ENCODE measurements at places on chromosomes 2 and 18. TPM values are rescaled to one million over a fixed set of nuclear protein-coding genes. Genes with fewer than 3 reads are reported as not detected.

DNA sequence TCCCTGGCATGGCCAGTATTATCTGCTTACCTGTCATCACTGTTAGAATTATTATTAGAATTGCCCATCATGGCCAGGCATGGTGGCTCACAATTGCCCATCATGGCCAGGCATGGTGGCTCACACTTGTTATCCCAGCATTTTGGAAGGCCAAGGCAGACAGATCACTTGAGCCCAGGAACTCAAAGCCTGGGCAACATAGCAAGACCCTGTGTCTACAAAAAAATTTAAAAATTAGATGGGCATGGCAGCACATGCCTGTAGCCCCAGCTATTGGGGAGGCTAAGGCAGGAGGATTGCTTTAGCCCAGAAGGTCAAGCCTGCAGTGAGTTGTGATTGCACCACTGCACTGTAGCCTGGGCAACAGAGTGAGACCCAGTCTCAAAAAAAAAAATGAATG lies 27.4 kb upstream of the ID2 start:
- DNase-seq: no peak

GRCh38 chr18:22168360-22168921 lies 948 bp upstream of the GATA6 start:
- DNase-seq: peak; percentile 40

DNA sequence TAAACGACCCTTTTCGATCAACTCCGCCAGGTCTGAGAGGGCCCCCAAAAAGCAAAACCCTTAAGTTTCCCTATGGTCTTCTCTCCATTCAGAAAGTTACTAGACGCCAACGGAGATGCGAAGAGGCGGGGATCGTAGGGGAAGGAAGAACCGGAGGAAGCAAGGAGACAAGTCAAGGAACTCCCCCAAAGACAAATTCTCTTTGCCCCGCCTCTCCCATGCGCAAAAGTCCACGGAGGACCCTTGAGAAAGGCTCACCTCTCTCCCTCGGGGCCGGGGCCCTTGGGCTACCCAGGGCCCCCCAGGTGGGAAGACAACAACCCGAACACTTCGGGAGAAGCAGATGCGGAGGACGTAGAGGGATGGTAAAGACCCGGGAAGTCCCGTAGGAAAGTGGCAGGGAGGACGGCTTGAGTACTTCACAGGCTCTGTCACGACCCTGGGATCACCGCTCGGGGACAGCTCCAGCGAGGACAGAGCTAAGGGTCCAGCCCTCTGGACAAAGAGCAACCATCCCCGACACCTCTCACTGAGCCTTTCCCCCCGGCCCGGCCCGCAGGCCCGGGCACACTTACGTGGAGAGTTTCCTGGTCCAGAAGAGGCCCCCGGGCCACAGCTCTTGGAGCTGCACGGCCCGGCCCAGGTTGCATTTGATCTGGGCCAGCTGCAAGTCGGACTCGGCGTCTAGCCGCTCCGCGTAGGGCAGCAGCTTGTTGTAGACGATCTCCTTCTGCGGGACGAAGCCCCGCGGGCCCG lies 647 bp downstream of the PSME4 start:
- DNase-seq: peak; percentile 41

DNA sequence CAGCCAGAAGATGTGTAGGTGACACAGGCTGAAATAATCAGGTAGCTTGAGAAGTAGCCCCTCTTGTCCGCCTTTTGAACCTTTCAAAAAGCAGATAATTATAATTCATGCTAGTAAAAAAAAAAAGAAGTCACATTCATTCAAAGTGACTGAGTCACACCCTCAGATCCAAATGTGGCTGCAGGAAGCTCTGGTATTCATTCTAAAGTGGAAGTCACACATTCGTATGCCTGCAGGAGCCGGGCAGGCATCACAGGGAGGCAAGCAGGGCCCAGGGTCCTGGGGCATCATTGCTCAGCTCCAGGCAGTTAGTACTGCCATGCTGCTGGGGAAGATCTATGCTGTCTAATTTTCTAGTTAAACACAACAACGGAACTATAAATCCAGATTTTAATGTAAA lies 21.7 kb upstream of the RAB11FIP5 start:
- DNase-seq: no peak

GRCh38 chr2:230751062-230751461 lies 38.4 kb downstream of the CAB39 start:
- no peak for DNase-seq

DNA sequence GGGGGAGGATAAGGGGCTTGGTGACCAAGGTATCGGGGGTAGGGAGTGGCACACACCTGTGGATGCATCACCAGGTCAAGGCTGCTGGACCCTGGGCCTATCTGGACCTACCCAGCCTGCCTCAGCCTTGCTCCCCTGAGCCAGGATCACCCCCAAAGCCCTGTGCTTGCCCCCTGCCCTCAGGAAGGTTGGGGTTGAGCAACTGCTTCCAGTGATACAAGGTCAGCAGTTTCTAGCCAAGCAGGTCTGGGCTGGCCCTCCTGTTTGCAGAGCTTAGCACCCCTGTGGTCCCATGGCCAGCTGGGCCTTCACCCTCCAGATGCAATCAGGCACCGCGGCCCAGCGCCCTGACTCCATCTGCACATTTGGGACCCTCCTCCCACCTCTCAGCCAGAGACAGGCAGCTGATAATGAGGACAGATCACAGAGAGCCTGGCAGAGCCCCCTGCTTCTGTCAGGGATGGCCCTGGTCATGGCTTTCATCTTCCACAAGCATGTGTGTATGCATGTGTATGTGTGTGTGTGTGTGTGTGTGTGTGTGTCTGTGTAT lies 154.6 kb downstream of the TFCP2L1 start:
- DNase-seq: no peak

- no peak for DNase-seq
These were observed 28.7 kb upstream of the DCC start for GRCh38 chr18:52311331-52311730.

- DNase-seq: no peak
These were observed 62.9 kb downstream of the COBLL1 start for GRCh38 chr2:164778723-164779122.

DNA sequence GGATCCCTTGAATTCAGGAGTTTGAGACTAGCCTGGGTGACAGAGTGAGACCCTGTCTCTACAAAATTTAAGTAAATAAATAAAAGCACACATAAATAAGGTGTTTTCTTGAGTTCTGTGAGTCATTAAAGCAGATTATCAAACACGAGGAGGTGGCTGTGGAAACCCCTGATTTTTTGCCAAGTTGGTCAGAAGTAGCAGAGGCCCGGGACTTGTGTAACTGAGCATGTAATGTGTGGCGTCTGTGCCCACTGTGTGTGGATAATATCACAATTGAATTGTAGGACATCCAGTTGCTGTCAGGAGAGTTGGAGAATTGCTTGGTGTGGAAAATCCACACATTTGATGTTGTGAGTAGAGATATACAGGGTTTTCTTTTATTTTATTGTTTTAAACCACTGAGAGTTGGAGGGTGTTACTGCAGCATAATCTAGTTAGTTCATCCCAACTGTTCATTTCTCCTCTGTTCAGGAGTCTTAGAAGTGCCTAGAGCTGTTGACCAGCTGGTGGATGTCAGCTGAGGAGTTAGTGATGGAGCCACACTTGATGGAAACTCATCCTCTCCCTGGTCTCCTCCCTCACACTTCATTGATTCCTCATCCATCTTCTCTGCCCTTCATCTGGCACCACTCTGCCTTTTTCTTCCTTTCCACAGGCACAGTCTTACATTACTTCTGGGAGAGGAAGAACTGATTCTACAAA lies 45.9 kb upstream of the RHOB start:
- no peak for DNase-seq

DNA sequence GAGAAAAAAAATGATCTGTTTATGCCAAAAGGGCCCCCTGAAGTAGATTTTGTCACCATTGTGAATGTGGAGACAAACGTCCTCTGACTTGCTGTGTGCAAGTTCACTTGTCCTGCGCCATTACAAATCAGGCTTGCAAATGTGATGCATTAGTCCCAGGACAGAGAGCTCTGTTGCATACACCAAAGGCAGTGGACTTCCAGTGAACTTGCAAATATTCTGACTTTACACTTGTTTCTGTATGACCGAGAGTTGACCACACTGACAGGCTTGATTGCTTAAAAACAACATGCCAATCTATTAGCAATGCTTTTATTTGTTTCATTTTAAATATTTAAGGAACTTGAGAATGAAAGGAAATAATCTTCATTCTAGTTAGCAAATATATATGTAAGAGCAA lies 293.2 kb downstream of the PLCL1 start:
- no peak for DNase-seq

- no peak for DNase-seq
These were observed 346.8 kb upstream of the TCF4 start for GRCh38 chr18:55934821-55935220.

GRCh38 chr2:228675091-228675490 lies 493.6 kb upstream of the SPHKAP start:
- no peak for DNase-seq

ASB18 gene
- total RNA-seq: not detected

POTEC gene
- total RNA-seq: not detected

FAM124B gene
- total RNA-seq: 5.7 TPM

BMP10 gene
- not detected for total RNA-seq

TMEM169 gene
- total RNA-seq: not detected

PSMD1 gene
- total RNA-seq: 57.4 TPM

SOWAHC gene
- 6.4 TPM for total RNA-seq

ALPP gene
- total RNA-seq: not detected

HJURP gene
- not detected for total RNA-seq

Measured in uterus (tissue), 4 donors.